ENCODE measurements at places on chromosomes 2 and 18.

GRCh38 chr2:85935746-85936208 lies 47.0 kb upstream of the ST3GAL5 start:
- DNase-seq, result no peak

DNA sequence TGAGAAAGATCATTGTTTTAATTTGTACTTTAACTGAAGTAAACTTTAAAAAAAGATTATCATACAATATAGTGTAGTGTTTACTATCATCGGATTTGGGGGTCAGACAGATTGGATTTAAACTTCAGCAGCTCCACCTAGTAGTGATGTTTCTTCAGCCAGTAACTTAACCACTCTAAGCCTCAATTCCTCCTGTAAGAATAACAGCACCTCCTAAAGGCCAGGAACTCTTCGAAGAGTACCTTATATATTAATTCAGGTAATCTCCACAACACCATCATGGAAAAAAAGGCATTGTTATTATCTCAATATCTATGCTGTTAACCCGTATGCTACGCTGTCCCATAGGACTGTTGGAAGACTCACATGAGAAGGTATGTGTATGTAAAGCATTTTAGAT lies 69.0 kb upstream of the DLGAP1 start:
- no peak for DNase-seq

GRCh38 chr18:2967820-2968219 lies 45.1 kb downstream of the LPIN2 start:
- DNase-seq, result no peak

DNA sequence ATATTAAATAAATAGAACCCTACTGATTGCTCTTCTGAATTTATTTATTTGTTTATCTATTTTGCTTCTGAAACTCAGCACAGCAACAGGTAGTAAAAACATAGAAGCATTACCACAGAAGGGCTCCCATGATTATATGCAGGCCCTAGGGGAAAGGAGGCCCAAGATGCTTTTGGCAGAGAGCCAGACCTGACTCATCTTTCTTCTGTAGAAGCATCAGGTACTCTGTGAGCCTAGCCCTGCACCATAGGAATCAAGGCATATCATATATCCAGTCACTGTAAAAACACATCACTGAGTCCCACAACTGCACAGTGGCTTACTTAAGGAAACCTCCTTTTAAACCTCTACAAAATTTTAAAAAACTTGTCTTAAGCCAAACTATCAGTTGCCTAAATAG lies 1.8 kb downstream of the SCN9A start:
- no peak for DNase-seq

GRCh38 chr2:6645672-6646071 lies 220.0 kb downstream of the CMPK2 start:
- no peak for DNase-seq

- DNase-seq, result no peak
Observed at GRCh38 chr18:79459946-79460480, 64.3 kb downstream of the NFATC1 start.

DNA sequence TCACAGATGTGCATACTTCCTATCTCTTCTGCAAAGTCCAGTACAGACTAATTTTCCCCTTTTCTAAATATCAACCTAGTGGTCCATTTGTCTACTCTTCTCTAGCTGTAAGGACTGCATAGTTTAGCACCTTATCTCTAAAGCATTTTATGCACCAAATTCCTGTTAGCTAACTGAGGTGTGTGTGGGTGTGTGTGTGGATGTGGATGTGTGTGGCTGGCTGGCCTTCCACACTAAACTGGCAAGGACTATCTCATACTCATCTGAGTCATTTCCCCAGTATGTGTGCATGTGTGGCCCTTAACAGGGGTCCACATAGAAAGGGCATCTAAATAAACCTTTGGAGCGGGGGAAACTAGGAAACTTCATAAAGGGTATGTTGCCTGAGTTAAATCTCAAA lies 139.6 kb downstream of the TTC32 start:
- DNase-seq, result no peak

GRCh38 chr18:59308938-59309260 lies 9.6 kb downstream of the CPLX4 start:
- DNase-seq, result no peak

DNA sequence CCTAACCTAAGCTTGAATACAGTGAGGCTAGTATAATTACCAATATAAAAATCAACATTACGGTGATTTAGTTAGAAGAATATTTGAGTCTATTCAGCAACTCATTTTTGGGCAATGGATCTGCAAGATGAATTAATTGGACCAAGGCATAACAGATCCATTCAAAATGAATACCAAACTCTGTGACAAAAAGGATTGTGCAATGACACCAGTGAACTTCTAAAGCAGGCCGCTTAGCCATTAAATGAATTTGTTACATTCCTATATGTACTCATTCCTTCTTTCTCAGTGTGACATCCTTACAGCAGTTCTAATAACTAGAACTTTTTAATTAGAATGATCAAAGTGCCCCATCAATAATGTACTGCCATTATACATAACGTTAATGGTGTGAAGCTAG lies 44.3 kb downstream of the ZC3H15 start:
- DNase-seq, result no peak

DNA sequence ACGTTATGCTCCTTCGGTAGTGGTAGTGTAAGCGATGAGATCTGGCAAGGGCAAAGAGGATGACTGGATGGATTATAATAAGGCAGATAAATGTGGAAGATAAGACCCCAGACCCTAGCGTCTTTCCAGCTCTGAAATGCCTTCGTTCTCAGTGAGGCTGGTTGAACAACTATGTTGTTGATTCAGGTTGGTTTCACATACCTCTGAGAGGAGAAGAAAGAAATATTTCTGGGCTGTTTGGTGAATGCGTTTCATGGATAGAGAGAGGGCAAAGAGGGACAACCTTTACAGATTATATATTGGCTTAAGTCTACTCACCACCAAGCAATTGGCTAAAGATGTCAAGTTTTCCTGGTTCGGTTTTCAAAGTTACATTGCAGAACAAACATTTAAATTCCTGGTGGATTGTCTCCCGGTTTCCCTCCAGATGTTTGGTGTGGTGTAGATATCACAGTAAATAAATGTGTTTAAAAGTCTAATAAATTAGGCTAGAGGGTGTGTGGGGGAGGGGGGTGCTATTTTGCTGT lies 190.1 kb upstream of the GLI2 start:
- DNase-seq, result no peak

DNA sequence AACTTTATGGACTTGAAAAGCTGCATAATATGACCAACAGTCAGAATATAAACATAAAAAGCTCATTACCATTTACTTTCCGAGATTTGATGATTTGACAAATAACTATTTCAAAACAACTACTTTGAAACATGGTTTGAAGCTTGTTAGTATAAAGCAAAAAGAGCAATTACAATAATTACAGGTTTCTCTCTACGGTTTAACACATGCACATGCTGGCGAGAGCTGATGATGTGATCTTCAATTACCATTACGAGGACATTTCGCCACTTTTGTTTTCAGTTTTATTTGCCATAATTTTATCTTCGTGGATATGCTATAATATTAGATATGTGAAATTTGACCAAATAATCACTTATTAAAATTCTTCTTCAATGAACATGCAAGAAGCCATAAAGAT lies 270.1 kb downstream of the TCF4 start:
- no peak for DNase-seq

- DNase-seq, result no peak
Observed at GRCh38 chr2:182915369-182916326, 49.2 kb upstream of the FRZB start.

- DNase-seq, result no peak
Observed at GRCh38 chr2:128250229-128251025, 68.2 kb downstream of the HS6ST1 start.

GRCh38 chr2:221572219-221572820 lies at the start of gene EPHA4:
Gene EPHA4, minus strand, starts transcription at chr2:221572304. Its CDS starts 56 bp downstream, at chr2:221572248.
- DNase-seq, result peak; percentile 81

GRCh38 chr2:29082804-29083495 lies 8.6 kb upstream of the PCARE start:
- no peak for DNase-seq

DNA sequence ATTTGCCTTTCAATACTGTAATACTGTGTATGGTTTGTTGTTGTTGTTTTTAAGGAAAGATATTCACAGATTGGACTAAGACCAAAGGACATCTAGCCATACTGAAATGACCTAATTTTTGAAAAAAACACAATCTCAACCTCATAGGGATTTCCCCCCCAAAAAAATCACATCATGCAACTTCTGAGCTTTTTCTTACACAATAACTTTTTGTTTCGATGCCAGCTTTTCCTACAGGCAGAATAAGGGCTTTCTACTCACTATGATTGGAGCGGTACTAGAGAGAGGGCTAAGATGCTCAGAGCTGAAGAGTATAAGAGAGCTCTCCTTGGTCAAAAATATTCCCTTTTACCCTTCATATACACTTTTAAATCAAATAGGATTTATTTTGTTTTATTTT lies 32.4 kb upstream of the SLC3A1 start:
- no peak for DNase-seq

- peak; percentile 45 for DNase-seq
Observed at GRCh38 chr2:162072976-162073887, 783 bp downstream of the DPP4 start.

GRCh38 chr2:130820279-130820861 lies 16.3 kb upstream of the ARHGEF4 start:
- no peak for DNase-seq

DNA sequence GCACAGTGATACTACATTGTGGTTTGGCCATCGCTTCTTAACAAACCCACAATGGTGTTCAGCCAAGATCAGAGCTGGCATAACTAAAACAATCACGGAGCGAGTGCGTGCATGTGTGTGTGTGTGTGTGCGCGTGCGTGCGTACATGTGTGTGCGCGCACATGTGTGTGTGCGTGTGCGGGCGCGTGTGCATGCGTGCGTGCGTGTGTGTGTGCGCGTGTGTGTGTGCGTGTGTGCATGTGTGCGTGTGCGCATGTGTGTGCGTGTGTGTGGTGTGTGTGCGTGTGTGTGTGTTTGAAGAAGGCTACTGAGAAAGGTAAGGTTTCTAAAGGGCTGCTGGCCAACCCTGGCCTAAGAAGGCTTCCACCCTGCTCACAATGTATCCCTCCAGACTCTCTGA lies 582.4 kb downstream of the CMPK2 start:
- no peak for DNase-seq

GRCh38 chr2:20551945-20552328 lies 99.0 kb downstream of the HS1BP3 start:
- DNase-seq, result no peak

GRCh38 chr2:144780983-144781382 lies 261.1 kb upstream of the ZEB2 start:
- DNase-seq, result no peak

- DNase-seq, result no peak
Observed at GRCh38 chr18:75455249-75456198, 28.0 kb upstream of the SMIM21 start.

DNA sequence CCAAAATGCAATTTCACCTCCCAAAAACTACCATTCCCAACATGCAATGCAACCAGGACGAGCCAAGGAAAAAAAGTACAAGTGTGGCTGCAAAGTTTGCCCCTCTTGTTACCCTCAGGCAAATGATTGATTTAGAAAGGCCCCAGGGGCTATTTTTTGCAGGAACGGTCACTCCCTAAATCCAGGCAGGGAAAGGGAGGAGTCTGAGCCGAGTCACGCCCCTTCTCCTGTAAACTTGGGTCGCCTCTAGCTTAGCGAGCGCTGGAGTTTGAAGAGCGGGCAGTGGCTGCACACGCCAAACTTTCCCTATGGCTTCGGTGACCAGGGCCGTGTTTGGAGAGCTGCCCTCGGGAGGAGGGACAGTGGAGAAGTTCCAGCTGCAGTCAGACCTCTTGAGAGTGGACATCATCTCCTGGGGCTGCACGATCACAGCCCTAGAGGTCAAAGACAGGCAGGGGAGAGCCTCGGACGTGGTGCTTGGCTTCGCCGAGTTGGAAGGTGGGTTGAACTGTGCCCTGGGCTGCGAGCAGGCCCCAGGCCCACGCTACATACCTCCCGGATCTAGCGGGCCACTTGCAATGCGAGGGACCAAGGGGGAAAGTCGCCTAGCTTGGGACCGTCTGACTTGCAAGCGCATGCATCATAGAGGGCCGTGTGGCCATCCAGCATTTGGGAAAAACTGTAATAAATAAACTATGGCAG lies at the start of gene GALM:
TSS of gene GALM (plus strand) at position 261 of the 702 bp plus-strand sequence. CDS start at position 309, 48 bp downstream.
- peak; percentile 80 for DNase-seq

All from activated CD8-positive, alpha-beta memory T cell treated with anti-CD3 and anti-CD28 coated beads, Interleukin-2, amount 10 ng/mL, durations not matched to agents 7 days and 5 days (primary cell).